ENCODE measurements at places on chromosomes 2 and 18. TPM values are rescaled to one million over a fixed set of nuclear protein-coding genes. Genes with fewer than 3 reads are reported as not detected.
A peak's percentile ranks its signal among the peaks of the same experiment; 100 is the strongest.

DNA sequence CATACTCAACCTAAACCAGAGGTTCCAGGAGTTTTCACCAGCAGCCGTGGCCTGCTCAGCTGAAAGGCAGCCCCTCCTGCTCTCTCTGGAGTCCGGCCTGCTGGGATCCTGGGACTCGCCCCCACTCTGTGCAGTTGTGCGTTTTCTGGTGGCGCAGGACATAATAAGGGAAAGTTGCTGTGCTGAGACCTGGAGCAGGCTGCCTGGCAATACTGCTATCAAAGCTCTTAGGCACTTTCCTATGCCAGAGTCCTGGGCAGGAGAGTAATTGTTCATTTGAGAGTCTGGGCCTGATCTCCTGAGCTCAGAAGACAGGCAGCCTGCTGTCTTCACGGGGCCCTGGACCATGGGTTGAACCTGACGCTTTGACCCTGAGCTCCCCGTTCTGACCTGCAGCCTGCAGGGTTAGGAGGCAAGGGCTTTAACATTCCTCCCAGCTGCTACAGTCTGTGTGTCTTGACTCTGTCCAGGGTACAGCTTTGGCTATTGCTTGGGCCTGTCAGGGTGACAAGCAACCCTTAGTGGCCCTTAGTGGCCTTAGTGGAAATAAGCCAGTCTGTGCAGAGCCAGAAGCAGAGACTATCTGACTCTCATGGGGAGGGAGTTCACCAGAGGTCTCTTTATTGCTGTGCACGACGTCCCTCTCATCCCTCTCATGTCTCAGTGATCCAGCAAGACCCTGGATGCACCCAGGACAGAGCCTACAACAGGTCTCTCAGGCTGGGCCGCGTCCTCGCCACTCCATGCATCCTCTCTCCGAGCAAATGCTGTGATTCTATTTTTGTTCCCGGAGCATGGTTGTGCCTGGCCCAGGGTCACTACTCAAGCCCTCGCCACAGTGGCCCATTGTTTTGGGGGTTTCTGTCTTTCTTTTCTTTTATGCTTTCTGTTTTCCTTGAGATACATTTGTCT is 60.6 kb downstream of the ACKR3 start:
- no peak for DNase-seq

GRCh38 chr18:22213333-22213973 is 44.1 kb downstream of the GATA6 start:
- DNase-seq, result no peak

- DNase-seq, result no peak
Observed at GRCh38 chr2:85768713-85769112, 14.9 kb downstream of the ATOH8 start.

SCTR gene
- total RNA-seq, result 1.3 TPM

BOLL gene
- 3.3 TPM for total RNA-seq

IL1B gene
- total RNA-seq, result 0.42 TPM

DNA sequence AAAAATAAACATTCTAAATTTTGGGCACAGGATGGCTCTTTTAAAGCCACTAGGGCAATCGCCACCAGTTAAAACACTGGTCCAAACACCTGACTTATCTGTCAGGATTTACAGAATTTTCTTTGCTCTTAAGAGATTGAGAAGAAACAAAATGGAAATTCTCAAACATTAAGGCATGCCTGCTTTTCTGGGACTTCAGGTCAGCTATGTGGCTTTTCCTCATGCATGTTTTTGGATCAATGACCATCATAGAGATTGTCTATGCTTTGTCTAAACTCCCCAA is 112.7 kb downstream of the SMAD2 start:
- DNase-seq, result no peak

- DNase-seq, result no peak
Observed at GRCh38 chr2:9205486-9205885, 1.1 kb upstream of the ASAP2 start.

GRCh38 chr18:50097702-50098101 is 97.2 kb downstream of the MYO5B start:
- peak; percentile 28 for DNase-seq
